ENCODE measurements at places on chromosomes 1 and 21.

DNA sequence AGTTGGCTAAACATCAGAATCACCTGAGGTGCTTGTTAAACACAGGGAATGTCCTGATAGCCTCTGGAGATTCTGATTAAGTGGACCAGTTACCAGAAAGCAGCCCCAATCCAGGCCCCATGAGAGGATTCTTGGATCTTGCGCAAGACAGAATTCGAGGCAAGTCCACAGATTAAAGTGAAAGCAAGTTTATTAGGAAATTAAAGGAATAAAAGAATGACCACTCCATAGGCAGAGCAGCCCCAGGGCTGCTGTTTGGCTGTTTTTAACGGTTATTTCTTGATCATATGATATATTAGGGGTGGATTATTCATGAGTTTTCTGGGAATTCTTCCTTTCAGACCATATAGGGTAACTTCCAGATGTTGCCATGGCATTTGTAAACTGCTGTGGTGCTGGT, 176.2 kb downstream of the ROR1 start:
- DNase-seq = no peak

DNA sequence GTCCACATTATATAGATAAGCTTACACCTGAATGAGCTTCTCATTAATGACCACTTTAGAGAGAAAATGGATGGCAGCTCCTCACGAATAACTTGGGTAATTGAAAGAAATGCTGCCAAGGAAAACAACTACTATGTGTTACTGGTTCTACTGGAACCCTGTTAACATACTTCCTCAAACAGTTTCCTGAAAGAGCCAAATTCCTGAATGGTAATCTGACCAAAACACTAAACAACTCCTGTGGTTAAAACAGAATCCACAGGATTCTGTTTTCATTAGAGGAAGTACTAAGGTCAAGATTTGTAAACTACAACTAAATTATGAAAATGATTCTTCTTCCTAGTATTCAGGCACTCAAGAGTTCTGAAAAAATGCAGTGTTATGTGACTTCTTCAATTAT, 107.2 kb downstream of the DNM3 start:
- DNase-seq = no peak

- DNase-seq = no peak
Measured at GRCh38 chr1:117760069-117760468, 154.2 kb downstream of the TENT5C start.

- no peak for DNase-seq
Measured at GRCh38 chr1:12309783-12310742, 80.2 kb downstream of the VPS13D start.

GRCh38 chr1:30195424-30196134, 527.8 kb downstream of the MATN1 start:
- no peak for DNase-seq

DNA sequence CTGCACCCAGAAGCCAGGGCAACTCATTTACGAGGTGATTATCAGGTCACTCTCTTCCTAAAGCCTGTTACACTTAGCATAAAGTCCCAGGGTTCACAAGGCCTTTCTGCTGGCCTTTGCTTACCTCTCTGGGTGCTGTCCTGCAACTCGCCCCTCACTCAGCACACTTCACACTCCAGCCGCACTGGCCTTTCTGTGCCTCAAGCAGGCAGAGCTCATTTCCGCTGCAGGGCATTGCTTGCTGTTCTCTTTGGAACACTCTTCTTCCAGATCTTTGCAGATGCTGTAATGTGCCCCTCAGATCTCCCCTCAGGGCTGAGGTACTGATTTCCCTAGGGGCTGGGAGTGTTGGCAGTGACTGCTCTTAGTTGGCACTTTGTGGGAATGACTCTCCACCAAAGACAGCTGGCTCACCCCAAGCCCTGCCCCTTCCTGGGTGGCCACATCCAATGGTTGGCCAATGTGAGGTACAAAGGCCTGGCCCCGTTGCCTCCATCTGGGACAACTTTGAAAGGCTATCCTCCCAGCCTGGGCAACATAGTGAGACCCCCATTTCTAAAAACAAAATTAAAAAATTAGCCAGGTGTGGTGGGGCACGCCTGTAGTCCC, 50.8 kb upstream of the SSBP3 start:
- DNase-seq = no peak

GRCh38 chr1:222547944-222548671, at the start of gene HHIPL2:
TSS of gene HHIPL2 (minus strand) at chr1:222548104. CDS start at chr1:222548044, 60 bp downstream.
- no peak for DNase-seq

- no peak for DNase-seq
Measured at GRCh38 chr21:21045518-21045917, 47.3 kb downstream of the NCAM2 start.

- no peak for DNase-seq
Measured at GRCh38 chr1:240332672-240333071, 241.0 kb downstream of the FMN2 start.

GRCh38 chr1:226670073-226670472, 69.0 kb downstream of the ITPKB start:
- DNase-seq = no peak

GRCh38 chr1:30905916-30906620, 2.5 kb downstream of the SDC3 start:
- no peak for DNase-seq

GRCh38 chr1:222759451-222760035, 22.5 kb downstream of the FAM177B start:
- DNase-seq = no peak

GRCh38 chr1:116268211-116268610, 104.8 kb upstream of the ATP1A1 start:
- no peak for DNase-seq

DNA sequence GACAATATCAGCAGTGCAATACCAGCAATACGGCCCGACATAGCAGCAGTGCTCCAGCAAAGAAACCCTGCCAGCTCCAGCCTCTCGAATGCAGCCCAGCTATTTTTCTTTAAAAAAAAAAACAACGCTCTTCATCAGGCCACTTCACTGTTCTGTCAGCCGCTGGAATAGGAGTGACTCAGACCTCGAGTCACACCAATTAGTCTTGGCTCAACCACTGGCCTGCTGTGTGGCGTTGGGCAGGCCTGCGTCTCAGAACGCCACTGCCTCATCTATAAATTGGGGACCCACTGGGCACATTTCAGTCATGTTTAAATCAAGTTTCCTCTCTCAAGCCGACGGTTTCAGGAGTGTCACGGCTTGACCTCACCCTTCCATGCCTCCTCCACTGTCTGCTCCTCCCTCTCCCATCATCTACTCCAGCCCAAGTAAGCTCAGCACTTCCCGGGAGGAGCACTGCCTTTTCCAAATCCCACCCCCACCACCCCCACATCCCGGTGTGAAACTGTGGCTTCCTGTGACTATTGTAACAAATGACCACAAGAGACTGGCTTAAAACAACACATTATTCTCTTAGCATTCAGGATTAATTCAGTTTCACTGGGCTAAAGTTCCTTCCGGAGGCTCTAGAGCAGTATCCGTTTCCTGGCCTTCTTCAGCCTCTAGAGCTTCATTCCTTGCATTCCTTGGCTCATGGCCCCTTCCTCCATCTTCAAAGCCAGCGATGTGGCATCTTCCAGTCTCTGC, 71.9 kb upstream of the EFHD2 start:
- no peak for DNase-seq

GRCh38 chr1:177928952-177929351, 40.9 kb downstream of the SEC16B start:
- DNase-seq = no peak

DNA sequence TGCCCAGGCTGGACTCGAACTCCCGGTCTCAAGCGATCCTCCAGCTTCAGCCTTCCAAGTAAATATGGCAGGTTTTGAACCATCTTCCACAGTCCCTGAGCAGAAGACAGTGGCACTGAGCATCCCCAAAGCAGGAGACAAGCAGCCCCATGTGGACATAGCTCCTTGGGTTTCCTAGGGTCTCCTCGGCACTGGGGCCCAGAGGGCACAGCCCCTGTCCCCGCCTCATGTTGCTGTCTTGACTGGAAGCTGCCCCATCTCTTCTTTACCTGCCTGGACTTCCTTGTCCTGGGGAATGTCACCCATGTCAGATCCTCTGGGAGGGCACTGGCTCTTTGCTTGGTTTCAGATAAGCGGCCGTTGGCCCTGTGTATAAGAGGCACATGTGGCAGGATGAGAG, 263.7 kb upstream of the RAB4A start:
- DNase-seq = no peak

- no peak for DNase-seq
Measured at GRCh38 chr1:27103498-27103897, 51.4 kb downstream of the SLC9A1 start.

DNA sequence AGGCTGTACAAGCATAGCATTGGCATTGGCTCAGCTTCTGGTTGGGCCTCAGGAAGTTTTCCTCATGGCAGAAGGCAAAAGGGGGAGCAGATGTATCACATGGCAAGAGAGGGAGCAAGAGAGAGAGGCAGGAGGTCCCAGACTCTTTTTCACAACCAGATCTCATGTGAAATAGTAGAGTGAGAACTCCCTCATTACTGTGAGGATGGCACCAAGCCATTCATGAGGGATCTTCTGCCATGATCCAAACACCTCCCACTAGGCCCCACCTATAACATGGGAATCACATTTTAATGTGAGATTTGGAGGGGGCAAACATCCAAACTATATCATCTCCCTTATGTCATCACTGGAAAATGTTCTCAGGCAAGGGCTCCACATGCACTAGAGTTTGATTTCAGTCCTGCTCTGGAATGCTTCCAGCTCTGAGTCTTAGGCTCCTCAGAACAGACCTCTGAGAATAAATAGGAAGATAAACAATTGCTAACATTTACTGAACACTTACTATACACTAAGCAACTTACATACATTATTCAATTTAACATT, 39.4 kb upstream of the VTCN1 start:
- DNase-seq = no peak

GRCh38 chr1:162627662-162628296, 4.5 kb upstream of the DDR2 start:
- DNase-seq = no peak

DNA sequence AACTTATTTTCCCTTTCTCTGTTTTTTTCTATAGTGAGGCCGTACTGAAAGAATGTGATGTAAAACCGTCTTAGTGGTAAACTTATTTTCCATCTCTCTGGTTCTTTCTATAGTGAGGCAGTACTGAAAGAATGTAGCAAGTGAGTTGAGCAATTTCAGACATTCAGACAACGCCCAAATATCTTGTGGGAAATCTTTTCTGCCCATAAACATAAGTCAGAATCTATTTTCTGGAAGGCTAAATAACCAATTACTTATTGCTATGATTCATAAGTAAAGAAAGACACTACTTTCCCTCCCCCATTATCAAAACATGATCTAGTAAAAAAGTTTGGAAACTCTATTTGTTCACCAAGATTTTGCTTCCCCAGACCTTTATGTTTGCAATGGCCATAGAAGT, 18.8 kb upstream of the SCCPDH start:
- no peak for DNase-seq

DNA sequence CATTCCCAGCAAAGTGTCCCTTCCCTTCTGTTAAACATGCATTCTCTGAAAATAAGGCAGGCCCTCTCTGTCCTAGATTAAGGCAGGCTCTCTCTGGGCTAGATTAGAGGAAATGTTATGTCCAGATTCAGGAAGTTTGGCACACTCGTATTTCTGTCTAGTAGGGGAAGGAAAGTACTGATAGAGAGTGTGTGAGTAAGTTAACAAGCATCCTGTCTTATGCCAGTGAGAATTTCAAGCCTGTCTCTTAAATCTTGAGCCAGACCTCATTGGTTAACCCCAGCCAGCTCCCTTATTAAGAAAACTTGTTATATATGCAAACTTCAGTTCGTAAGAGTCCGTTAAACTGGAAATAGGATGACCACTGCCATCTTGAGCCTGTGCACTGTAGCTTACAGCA, 31.6 kb downstream of the IGSF5 start:
- DNase-seq = no peak

DNA sequence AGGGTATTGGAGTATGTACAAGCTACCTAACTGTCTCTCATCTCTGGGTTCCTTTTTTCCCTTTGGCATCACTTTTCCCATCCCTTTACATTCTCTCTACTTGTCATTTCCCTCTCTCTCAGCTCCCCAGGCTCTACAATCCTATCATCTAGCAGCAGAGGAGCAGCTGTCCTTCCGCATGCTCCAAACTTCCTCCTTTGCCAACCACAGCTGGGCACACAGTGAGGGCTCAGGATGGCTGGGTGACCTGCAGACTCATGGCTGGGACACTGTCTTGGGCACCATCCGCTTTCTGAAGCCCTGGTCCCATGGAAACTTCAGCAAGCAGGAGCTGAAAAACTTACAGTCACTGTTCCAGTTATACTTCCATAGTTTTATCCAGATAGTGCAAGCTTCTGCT, 561 bp downstream of the CD1E start:
- DNase-seq = no peak

DNA sequence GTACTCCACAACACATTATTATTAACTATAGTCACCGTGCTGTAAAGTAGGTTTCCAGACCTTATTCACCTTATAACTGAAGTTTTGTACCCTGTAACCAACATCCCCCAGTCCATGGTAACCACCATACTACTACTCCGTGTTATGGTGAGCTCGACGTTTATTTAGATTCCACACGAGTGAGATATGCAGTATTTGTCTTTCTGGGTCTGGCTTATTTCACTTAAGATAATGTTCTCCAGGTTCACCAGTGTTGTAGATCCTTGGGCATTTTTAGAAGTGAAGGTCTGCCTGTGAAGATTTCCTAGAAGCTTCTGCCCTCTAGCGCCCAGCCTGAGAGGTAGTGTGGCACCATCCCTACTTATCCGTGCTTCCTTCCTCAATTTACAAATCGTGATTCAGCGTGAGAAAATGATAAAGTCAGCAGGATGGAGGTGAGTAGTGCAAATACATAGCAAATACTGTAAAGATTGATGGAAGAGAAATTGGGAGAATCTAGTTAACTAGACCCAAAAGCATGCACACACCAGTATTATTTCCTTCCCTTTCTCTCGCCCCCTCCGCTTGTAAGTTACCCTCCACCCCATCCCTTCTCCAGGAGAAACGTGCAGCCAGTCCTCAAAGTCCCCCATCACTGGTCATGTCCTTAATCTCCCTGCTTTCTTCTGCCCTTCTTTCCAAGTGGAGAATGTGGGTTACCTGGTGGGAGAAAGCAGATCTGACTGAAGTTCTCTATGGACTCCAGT, 36.0 kb upstream of the DISC1 start:
- peak; percentile 15 for DNase-seq

- DNase-seq = no peak
Measured at GRCh38 chr21:28734522-28735175, 258.0 kb downstream of the LTN1 start.

DNA sequence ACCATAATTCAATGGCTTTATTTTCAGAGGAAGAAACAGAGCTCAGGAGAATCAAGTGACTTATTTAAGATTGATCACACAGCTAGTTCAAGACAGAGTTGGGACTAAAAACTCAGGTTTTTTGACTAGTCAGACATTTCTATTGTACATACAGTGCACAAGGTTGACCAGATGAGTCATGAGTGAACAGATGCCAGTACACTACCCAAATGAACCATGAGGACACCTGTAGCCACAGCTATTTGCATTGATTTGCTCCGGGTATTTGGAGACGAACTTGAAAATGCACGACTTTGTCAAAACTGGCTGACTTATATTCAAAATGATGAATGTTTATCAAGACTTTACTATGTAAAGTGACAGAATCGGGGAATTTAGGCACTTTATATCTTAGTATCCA, 161.7 kb upstream of the ST6GALNAC5 start:
- DNase-seq = no peak

- DNase-seq = no peak
Measured at GRCh38 chr1:241007668-241008067, 349.3 kb downstream of the RGS7 start.

Data from stimulated activated CD4-positive, alpha-beta T cell treated with anti-CD3 and anti-CD28 coated beads, Interleukin-4, amount 100 ng/mL, for 48 hours (primary cell).